ENCODE measurements at places on chromosomes 4 and X. TPM values are rescaled to one million over a fixed set of nuclear protein-coding genes. Genes with fewer than 3 reads are reported as not detected.

DNA sequence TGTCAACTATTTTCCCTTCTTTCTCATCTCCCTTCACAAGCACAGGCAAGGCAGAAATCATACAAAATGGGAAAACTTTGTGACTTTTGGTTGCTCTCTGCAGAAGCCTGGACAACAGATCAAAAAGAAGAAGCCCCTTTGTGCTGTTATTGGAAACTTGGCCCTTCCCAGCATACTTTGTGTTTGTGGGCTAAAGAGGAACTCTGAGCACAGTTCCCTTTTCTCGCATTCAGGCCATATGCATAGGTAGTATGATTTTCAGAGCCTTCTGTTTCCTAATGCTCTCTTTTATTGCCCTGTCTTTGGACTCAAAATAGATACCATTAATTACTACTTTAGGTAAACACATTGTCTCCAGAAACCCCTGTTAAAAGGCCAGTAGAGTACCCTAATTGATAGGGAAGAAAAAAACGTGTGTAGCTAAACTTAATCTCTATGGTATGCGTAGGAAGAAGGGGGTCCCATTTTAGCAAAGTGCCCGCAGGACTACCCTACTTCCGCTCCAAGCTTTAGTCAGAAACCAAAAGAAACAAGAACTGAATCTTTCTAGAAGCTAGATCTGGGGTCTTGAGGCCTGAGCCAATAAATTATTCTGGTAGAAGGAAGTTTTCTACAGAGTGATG, 26.6 kb downstream of the VSIG4 start:
- peaks cover 57% of the 10 kb centered on the region for H3K4me1 ChIP-seq
- H3K4me3 ChIP-seq, result peak overlapping the region; percentile 24
- H3K27ac ChIP-seq, result no peak overlapping the region
- no peak for DNase-seq
- H3K36me3 ChIP-seq, result peaks cover 2% of the 10 kb centered on the region

DNA sequence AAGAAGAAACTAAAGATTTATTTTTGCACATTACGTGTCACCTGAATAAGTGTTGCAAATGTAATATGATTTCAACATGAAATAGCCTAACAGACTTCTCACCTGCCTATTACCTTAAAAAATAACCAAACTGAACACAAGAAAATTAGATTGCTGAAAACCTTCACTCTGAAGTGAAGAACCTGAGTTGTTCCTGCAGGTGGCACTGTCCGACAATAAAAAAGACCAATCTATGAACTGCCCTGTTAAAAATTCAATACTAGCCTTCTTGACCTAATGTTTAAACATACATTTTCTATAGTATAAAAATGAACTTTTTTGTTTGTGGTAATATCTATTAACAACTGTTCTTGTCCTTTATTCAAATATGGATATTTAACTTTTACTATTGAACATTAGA, 69.2 kb upstream of the PNPLA4 start:
- no peaks in the 10 kb centered on the region for H3K27me3 ChIP-seq
- H3K36me3 ChIP-seq, result no peaks in the 10 kb centered on the region
- no peaks in the 10 kb centered on the region for H3K4me1 ChIP-seq
- no peak overlapping the region for H3K27ac ChIP-seq
- H3K4me3 ChIP-seq, result no peak overlapping the region

- peak within 1 kb of the TSS; percentile 86 for H3K4me3 ChIP-seq
- H3K36me3 ChIP-seq, result peaks cover 4% of the 10 kb centered on the region
- no peak for DNase-seq
- H3K4me1 ChIP-seq, result peaks cover 57% of the 10 kb centered on the region
- H3K27ac ChIP-seq, result peak within 1 kb of the TSS; percentile 96
Observed at GRCh38 chrX:49269767-49270248, at the start of gene PPP1R3F. Gene PPP1R3F (plus strand): TSS chrX:49269793. CDS start chrX:49269870, 77 bp downstream.

DNA sequence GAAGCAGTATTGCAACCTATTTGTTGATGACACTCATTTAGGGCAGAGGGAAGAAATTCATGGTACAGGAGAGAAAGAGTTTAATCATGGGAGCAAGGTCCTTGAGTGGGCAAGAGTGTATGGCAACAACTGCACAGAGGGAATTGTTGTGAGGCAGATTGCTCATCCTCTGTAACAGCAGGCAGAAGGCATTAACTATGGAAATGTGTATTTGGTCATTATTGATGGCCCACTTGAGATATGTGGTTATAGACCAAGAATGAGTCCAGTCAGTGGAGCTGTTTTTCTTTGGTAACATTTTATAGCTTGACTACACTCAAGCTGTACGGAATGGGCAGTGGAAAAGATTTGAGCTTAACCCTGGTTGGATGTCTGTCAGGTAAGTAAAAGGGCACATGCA, 15.9 kb downstream of the PLRG1 start:
- peaks cover 2% of the 10 kb centered on the region for H3K36me3 ChIP-seq
- no peaks in the 10 kb centered on the region for H3K27me3 ChIP-seq
- H3K27ac ChIP-seq, result peak overlapping the region; percentile 64
- DNase-seq, result no peak
- H3K4me1 ChIP-seq, result no peaks in the 10 kb centered on the region

DNA sequence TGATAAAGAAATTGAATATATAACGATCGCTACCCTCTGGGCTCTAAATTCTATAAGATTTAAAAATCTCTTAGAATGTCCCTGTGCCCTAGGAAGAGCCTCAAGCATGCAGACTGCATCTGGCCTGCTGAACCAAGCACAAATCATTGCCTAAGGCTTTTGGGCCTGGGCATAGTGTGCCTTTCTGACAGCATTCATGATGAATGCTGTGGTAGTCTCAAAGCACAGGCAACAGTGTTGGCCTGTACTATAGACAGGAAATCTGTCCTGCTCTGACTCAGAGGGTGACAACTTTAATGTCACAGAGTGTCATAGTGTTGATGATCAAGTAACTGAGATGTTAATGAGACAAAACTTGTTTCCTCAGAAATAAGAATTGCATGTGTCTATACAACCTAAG, 717.3 kb downstream of the STIM2 start:
- no peak overlapping the region for H3K27ac ChIP-seq
- no peak overlapping the region for H3K4me3 ChIP-seq
- H3K36me3 ChIP-seq, result no peaks in the 10 kb centered on the region
- no peaks in the 10 kb centered on the region for H3K4me1 ChIP-seq

- no peaks in the 10 kb centered on the region for H3K36me3 ChIP-seq
- no peak for DNase-seq
- H3K4me3 ChIP-seq, result no peak overlapping the region
- H3K27me3 ChIP-seq, result no peaks in the 10 kb centered on the region
- H3K27ac ChIP-seq, result no peak overlapping the region
Observed at GRCh38 chrX:29826742-29827141, 388.6 kb upstream of the MAGEB2 start.

- H3K4me1 ChIP-seq, result no peaks in the 10 kb centered on the region
- H3K27me3 ChIP-seq, result no peaks in the 10 kb centered on the region
- no peak overlapping the region for H3K4me3 ChIP-seq
- H3K27ac ChIP-seq, result no peak overlapping the region
Observed at GRCh38 chrX:344371-344901, 25.8 kb upstream of the GTPBP6 start.

- no peaks in the 10 kb centered on the region for H3K27me3 ChIP-seq
- no peaks in the 10 kb centered on the region for H3K36me3 ChIP-seq
- H3K4me1 ChIP-seq, result no peaks in the 10 kb centered on the region
- DNase-seq, result no peak
Observed at GRCh38 chrX:131306601-131307000, 17.5 kb upstream of the IGSF1 start.

The VCX3B gene
- not detected for total RNA-seq

- no peak overlapping the region for H3K4me3 ChIP-seq
- no peaks in the 10 kb centered on the region for H3K4me1 ChIP-seq
- no peak overlapping the region for H3K27ac ChIP-seq
- H3K27me3 ChIP-seq, result no peaks in the 10 kb centered on the region
- DNase-seq, result no peak
Observed at GRCh38 chr4:7427361-7427760, 7.4 kb downstream of the PSAPL1 start.

The INPP4B gene
- 67.3 TPM for total RNA-seq

DNA sequence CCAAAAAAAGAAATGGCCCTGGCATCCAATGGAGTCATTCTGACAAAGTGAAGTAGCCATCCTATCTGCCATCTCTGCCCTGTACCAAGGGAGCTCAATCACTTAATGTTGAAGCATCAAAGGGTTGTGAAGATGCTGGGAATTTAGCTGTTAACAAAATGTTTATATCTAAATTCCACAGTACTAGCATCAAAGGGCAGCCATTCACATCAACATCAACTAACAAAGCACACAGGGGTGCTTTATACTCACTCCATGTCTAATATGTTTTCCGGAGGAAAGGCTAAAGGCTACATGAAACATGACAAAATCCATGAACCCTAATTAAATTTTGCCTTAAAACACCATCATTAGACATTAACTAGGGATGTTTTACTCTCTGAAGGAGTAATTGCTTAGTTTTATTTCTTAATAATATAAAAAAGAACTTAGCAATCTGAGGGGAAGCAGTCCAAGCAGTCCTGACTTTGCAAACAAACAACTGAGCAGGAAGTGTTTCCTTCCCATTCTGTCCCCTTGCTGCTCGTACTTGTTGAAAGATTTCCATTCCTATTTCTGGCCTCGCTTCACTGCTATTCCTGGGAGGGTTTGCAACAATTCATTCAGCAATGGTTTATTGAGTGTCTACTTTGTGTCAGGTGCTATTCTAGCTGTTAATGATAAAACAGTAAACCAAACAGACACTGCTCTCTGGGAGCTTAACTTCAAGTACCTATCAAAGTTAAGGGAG, 208.6 kb upstream of the SLC7A11 start:
- no peak for DNase-seq
- no peaks in the 10 kb centered on the region for H3K36me3 ChIP-seq
- no peak overlapping the region for H3K4me3 ChIP-seq
- no peaks in the 10 kb centered on the region for H3K27me3 ChIP-seq

GRCh38 chr4:96835991-96836390, 996.1 kb downstream of the PDHA2 start:
- H3K27me3 ChIP-seq, result no peaks in the 10 kb centered on the region
- no peaks in the 10 kb centered on the region for H3K36me3 ChIP-seq
- H3K4me3 ChIP-seq, result no peak overlapping the region
- no peaks in the 10 kb centered on the region for H3K4me1 ChIP-seq
- no peak overlapping the region for H3K27ac ChIP-seq

- peaks cover 70% of the 10 kb centered on the region for H3K27me3 ChIP-seq
- no peak for DNase-seq
- no peaks in the 10 kb centered on the region for H3K36me3 ChIP-seq
- no peak overlapping the region for H3K27ac ChIP-seq
- H3K4me3 ChIP-seq, result no peak overlapping the region
Observed at GRCh38 chrX:133053861-133054598, 42.9 kb downstream of the USP26 start.

DNA sequence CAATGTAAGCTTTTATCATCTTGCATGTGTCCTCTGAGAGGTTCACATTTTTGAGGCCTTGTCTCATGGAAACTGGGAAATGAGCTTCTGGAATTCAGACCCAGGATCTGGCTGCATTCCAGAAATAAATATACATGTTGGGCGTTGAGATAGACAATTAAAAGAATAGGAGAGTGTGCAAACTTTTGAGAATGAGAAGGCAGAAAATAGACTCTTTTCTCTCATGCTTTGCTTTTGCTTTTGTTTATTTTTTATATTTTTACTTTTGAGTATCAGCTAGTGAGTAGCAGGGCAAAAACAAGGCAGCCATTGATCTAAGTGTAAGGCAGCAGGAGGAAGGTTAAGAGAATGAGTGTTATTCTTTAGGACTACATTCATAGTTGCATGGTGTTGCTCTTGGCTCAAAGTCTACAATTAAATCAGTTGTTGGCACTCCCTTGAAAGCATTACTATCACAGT, 12.4 kb downstream of the SHROOM3 start:
- H3K27me3 ChIP-seq, result peaks cover 32% of the 10 kb centered on the region
- no peak overlapping the region for H3K4me3 ChIP-seq
- H3K27ac ChIP-seq, result no peak overlapping the region
- H3K36me3 ChIP-seq, result no peaks in the 10 kb centered on the region
- no peak for DNase-seq

GRCh38 chr4:79621061-79621460, 213.0 kb upstream of the GK2 start:
- H3K36me3 ChIP-seq, result no peaks in the 10 kb centered on the region
- no peak overlapping the region for H3K27ac ChIP-seq
- no peak for DNase-seq

DNA sequence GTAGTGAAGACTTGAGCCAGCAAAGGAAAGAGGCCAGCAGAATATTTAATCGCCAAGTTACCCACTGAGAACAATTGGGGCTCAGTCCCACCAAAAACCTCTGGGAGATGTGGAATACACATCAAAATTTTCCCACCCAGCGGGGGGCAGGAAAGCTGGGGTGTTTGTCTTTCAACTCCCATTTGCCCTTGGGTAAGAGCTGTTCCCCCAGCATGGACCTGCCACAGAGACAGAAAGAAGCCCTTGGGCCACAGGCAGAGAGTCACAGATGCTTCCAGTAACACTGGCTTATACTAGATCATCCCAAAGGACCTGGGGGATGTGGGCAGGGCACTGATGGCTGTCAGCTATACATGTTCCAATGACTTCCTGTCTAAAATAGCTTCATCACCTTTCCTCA, 18.9 kb upstream of the FBXW7 start:
- H3K27me3 ChIP-seq, result no peaks in the 10 kb centered on the region
- peaks cover 52% of the 10 kb centered on the region for H3K4me1 ChIP-seq
- no peak for DNase-seq
- peak overlapping the region; percentile 95 for H3K4me3 ChIP-seq
- peak overlapping the region; percentile 99 for H3K27ac ChIP-seq

DNA sequence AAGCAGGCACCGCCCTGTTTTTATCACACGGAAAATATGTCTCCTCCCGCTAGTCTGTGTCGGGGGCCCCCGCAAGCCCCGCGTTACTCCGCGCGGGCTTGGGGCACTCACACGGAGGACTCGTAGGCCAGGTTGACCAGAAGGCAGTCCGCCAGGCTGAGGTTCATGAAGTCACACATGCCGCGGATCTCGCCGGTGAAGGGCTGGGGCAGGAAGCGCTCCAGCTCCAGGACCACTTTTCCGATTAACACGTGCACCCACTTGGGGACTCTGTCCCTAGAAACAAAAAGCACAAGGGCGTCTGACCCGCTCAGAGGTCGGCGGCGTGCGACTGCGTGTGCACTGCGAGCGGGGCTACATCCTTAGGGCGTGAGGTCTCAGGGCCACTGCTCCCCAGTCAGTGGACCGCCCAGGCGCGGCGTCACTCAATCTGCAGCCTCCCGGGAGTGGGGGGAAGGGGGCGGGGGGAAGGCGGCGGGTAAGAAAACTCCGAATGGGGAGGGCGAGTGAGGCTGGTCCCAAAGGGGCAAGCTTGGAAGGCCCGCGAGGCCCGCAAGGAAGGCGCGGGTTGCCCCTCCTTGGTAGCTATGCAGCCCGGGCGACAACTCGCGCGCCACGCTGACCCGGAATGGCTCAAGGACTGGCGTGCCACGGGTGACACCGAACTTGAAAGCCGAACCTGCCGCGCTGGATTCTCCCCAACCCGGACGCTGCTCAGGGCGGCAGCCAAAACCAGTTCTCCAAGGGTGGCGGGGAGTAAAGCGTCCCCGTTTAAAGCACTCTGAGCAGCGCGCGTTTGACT, 722 bp downstream of the NAAA start:
- no peaks in the 10 kb centered on the region for H3K27me3 ChIP-seq
- H3K4me3 ChIP-seq, result peak overlapping the region; percentile 95
- H3K36me3 ChIP-seq, result no peaks in the 10 kb centered on the region
- peak overlapping the region; percentile 89 for H3K27ac ChIP-seq
